ENCODE measurements at places on chromosomes 5 and 9.

GRCh38 chr5:128376577-128376976 lies 161.5 kb downstream of the FBN2 start:
- no peak for DNase-seq

- no peak for DNase-seq
These were observed 64.7 kb downstream of the GABBR2 start for GRCh38 chr9:98644011-98644410.

GRCh38 chr5:142605611-142606010 lies 80.3 kb downstream of the FGF1 start:
- DNase-seq: no peak

DNA sequence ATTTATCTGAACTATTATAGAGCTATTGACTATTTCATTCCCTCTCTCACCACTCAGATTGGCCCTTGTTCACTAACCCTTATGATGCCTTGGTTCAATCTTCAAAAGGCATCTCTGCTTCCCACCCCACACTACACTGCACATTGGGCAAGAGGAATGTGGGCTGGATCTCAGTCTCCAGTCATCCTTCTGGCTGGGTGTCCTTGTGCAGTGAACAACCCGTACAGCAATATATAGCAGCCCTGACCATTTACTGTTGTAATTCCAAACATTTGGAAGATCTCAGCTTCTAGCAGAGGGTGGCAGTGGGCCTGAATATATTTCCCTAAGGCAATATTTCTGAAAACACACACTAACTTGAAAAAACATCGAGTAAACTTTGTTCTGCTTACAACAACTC lies 199.2 kb upstream of the GDNF start:
- no peak for DNase-seq

- no peak for DNase-seq
These were observed 62.1 kb downstream of the DCP2 start for GRCh38 chr5:113038714-113039113.

GRCh38 chr5:21071986-21072385 lies 1084.0 kb upstream of the CDH18 start:
- DNase-seq: no peak

- no peak for DNase-seq
These were observed 611.2 kb upstream of the ZNF608 start for GRCh38 chr5:125357660-125358059.

- no peak for DNase-seq
These were observed 46.9 kb upstream of the SYNPO start for GRCh38 chr5:150593593-150593992.

- peak; percentile 15 for DNase-seq
These were observed 171.3 kb downstream of the GDNF start for GRCh38 chr5:37668524-37669047.

DNA sequence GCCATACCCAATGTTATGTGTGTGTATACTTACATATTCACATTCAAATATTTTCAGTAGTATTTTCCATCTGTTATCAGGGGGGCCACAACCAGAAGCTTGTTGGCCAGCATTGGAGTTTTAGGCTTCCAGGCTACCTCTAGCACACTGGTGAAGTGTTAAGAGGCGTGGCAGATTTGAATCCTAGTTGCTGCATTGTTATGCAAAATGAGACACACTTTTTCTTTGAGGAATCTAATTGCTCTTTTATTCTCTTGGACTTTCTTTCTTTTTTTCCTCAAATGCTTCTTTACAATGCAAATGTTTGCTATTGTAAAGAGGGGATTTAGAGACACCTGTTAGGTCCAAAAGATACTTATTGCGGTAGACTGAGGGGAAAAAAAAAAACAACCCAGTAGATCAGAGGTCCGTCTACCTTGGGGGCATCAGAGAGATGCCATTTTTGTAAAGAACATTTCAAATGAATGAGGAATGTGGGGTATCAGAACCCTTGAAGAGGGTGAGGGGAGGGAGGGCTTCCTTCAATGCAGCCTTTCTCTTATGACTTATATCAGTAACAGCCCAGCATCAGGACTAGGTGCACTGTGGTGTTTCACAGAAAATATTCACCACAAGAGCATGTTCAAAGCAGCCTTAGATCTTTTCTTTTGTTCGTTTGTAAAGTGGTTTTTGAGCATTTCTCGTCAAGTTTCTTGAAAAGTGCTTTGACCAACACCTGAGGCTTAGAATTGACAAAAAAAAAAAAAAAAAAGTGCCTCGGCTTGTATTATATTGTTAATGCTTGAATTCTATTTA lies 3.8 kb downstream of the SMARCA2 start:
- no peak for DNase-seq
